ENCODE measurements at places on chromosomes 1 and 21.

DNA sequence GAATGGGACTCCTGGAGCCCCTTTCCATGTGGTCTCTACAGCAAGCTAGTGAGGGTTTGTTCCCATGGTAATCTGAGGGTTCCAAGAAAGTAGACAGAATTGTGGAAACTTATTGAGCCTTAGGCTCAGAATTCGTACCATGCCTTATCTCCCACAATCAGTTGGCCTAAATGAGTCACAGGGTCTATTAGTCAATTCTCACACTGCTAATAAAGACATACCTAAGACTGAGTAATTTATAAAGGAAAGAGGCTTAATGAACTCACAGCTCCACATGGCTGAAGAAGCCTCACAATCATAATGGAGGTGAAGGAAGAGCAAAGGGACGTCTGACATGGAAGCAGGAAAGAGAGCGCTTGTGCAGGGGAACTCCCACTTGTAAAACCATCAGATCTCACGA is 106.6 kb upstream of the CXADR start:
- no peak for DNase-seq

DNA sequence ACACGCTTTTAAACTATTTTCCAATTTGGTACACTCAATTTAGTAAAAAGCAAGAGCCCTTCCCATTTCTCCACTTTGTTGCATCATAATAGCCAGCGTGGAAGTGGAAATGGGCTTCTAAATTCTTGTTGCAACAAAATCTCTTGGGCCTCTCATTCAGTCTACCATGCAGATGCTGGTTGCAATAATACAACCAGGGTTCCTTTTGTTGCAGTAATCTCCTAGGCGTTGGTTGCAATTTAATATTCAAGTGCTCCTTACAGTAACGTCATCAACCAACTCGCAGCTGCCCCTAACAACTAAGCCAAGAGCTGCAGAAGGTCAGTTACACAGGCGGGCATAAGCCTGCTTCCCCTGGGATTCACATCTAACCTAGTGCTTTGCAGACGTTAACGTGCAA is 2.7 kb upstream of the HDGF start:
- no peak for DNase-seq

DNA sequence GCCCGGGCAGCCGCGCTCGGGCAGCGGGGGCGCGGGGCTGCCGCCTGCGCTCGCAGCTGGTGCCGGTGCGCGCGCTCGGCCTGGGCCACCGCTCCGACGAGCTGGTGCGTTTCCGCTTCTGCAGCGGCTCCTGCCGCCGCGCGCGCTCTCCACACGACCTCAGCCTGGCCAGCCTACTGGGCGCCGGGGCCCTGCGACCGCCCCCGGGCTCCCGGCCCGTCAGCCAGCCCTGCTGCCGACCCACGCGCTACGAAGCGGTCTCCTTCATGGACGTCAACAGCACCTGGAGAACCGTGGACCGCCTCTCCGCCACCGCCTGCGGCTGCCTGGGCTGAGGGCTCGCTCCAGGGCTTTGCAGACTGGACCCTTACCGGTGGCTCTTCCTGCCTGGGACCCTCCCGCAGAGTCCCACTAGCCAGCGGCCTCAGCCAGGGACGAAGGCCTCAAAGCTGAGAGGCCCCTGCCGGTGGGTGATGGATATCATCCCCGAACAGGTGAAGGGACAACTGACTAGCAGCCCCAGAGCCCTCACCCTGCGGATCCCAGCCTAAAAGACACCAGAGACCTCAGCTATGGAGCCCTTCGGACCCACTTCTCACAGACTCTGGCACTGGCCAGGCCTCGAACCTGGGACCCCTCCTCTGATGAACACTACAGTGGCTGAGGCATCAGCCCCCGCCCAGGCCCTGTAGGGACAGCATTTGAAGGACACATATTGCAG is 3.0 kb downstream of the ARTN start:
- DNase-seq: no peak

DNA sequence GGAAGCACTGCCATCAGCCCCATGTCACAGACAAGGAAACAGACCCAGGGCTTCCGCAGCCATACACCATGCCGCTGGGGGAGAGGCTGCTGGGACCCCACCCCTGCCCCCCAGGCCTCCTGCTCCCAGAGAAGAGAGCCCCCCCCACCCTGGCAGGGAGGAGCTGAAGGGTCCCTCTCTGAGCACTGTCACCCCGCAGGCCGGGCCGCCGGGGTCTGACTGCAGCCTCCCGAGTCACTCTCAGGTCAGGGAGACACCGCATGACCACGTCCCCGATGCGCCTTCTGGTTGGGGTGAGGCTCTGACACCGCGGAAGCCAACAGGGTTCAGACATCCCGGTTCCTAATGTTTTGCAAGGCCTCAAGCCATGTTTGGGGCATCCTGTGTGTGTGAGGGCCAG is 102.3 kb downstream of the SIK1 start:
- DNase-seq: no peak

- DNase-seq: no peak
Measured at GRCh38 chr1:41367288-41367642, 6.0 kb downstream of the FOXO6 start.

GRCh38 chr1:180233191-180234011 is 3.3 kb downstream of the LHX4 start:
- DNase-seq: no peak

Data from CD4-positive, alpha-beta T cell treated with Interleukin-4 for 1 hour (primary cell).